ENCODE measurements at places on chromosomes 16 and 17. TPM values are rescaled to one million over a fixed set of nuclear protein-coding genes. Genes with fewer than 3 reads are reported as not detected.

DNA sequence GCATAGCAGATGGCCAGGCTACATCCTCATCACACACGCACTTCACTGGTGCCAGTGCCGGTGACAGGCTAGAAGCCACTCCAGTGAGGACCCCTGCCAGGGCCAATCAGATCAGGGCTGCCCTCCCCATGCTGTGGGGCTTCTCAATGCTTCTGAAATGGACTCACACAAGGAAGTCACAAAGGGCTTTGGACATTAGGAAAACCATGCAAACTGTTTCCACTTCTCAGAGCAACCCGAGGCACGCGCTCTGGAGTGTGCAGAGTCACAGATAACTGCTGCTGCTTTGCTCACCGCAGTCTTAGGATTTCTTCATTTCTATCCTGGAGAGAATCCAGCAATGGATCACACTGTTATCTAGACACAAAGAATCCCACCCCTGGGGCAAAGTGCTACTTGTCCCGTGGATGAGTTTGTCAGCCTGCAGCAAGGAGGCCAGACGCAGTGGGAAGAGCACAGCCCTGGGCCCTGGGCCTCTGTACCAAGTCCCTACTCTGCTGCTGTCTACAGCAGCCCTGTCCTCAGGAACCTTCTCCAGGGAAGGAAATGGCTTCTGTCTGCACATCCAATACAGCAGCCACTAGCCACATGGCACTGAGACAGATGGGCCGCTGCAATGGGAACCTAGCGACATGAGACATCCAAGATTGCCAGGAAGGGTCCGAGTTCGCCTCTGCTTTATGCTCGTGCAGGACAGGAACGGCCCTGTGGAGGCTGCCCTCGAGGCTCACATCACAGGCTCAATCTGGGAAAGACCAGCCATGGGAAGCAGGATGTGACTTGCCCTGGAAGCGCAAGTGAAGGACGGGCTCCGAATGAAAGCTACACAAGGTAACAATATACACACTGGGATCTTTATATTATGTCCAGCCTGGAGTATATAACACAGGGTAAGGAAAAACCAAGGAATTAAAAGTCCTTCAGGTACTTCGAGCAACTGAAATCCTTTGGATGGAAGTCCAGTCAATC is 169.3 kb downstream of the ZFHX3 start:
- DNase-seq = peak; percentile 93

- no peak for DNase-seq
Observed at GRCh38 chr16:88076211-88076931, 125.1 kb downstream of the BANP start.

DNA sequence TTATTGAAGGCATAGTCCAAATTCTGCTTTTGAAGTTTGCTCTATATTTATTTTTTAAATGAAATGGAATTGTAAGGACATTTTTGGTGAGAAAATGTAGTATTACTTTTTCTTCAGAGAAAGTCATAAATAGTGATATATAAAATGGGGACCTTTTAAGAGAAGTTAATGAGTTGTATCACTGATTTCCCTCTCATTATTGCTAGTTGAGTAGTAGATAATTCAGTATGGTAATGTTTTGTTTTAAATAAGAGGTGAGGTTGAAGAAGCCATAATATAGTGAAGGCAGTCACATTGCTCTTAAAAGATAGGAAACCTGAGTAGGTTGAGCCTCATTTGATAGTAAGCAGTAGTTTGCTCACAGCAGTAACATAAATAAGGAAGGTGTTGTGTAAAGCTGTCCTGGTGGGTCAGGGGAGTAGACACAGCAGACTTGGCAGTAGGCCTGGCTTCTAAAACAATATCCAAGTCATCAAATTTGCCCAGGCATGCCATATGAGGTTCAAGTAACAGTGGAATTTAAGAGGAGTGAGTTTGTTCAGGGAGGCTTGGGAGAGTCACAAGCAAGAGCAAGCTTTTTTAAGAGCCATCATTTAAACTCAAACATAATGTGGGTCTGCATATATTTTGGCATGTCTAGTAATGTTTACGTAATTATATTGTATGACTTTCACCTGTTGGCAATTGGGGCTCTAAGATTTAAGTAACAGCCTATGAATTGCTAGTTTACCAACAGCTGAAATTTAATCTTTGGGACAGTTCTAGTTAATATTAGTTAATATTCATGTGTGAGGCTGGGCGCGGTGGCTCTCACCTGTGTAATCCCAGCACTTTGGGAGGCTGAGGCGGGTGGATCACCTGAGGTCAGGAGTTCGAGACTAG is 6.5 kb downstream of the NFATC3 start:
- peak; percentile 9 for DNase-seq

Gene RTN4RL1
- 7.6 TPM for total RNA-seq

Gene LLGL1
- total RNA-seq = 20.0 TPM

- no peak for DNase-seq
Observed at GRCh38 chr17:68020409-68020756, 15.2 kb upstream of the KPNA2 start.

Gene LAT
- 0.20 TPM for total RNA-seq

DNA sequence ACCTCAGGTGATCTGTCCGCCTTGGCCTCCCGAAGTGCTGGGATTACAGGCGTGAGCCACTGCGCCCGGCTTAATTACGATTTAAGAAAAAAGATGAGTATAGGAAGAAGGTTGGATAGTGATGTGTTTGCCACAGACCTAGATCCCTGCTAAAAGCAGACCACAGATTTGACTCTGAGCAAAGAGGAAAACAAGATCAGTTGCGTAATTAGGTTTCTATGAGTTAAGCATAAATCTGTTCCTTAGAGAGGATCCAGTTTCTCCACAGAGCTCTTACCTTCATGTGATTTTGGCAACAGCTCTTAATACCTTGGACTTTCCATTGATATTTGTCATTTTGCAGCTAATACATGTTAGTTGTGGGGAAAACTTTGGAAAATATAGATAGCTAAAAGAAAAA is 31.1 kb downstream of the CDH1 start:
- DNase-seq = no peak

GRCh38 chr16:83887080-83887479 is 11.8 kb upstream of the MLYCD start:
- DNase-seq = no peak

- no peak for DNase-seq
Observed at GRCh38 chr17:63458478-63458877, 12.4 kb upstream of the CYB561 start.

GRCh38 chr16:727291-727977 is 528 bp downstream of the HAGHL start:
- no peak for DNase-seq

DNA sequence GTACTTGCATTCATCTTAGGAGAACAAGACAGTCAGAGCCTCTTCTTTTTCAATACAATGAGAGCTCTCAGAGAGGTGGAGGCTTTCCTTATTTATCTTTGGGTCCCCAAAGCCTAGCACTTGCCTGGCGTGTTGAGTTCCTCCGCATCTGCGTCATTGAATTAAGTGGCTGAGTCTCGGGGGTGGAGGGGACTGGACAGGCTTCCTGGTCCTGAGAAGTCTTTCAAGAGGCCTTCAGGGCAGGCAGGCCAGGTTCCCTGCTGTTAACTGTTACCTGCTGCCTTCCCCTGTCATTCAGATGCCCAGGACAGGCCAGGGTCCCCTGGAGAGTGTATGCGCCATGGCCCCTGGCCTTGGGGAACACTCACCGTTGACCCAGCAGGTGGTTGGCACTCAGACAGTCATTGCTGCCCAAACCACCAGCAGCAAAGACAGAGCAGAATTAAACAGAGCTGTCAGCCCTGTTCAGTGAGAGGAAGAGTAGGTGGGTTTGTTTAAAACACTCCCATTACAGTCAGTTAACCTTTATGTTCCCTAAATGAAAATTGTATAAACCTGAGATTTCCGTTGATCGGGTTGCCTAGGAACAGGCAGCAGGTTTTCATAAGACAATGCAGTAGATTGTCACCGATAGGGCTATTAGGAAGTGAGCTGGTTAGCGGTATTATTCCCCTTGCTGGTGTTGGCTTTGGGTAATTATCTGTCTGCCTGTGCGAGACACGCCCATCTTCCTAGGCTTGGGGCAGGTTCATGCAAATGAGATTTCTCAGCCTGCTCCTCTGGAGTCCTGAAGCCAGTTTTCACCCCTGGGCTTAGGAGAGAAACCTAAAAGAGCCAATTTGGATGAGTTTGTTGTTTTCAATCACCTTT is 132.7 kb downstream of the CCDC182 start:
- no peak for DNase-seq

- DNase-seq = no peak
Observed at GRCh38 chr16:89189358-89190025, 10.8 kb downstream of the SLC22A31 start.

Gene NPW
- 0.20 TPM for total RNA-seq

Gene ST6GALNAC2
- 11.4 TPM for total RNA-seq

Gene WFIKKN2
- total RNA-seq = not detected

DNA sequence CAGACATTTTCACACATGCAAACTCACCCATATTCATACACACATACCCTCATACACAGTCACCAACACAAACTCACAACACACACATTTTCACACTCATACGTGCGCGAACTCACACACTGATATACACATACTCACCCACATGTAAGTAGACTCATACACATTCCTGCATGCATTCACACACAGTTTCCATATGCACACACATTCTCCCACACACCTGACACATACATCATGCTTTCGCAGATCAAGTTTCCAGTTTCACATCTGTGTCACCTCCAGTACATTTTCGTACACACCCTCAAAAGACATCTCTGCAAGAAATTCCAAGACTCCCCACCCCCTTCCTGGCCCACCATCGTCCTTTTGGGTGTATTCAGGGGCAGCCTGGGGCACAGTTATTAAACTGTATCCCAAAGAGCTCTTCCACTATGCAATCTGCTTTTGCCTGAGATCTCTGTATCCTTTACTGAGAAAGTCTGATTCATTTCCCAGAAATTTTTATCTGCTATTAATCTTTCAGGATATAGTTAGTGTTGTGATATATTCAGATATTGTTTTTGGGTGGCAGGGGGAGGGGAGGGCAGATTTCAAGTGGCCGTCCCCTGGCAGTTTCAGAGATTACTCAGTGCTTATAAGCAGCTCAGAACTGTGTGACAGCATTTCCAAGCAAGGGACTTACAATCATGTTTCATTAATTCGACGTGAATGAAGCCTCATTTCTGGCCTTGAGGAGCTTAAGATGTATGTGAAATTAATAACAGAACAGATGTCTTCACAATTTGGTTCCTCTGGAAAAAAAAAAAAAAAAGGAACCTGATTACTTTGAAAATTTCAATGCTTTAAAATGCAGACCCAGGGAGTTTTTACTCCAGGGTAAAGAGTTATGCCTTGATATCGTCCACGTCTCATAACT is 35.3 kb upstream of the MMP2 start:
- DNase-seq = no peak

Gene ZC3H18
- total RNA-seq = 7.9 TPM

- DNase-seq = no peak
Observed at GRCh38 chr17:9890124-9890523, 14.9 kb downstream of the RCVRN start.

Gene MXRA7
- total RNA-seq = 59.6 TPM

Gene MGAT5B
- total RNA-seq = 4.9 TPM

DNA sequence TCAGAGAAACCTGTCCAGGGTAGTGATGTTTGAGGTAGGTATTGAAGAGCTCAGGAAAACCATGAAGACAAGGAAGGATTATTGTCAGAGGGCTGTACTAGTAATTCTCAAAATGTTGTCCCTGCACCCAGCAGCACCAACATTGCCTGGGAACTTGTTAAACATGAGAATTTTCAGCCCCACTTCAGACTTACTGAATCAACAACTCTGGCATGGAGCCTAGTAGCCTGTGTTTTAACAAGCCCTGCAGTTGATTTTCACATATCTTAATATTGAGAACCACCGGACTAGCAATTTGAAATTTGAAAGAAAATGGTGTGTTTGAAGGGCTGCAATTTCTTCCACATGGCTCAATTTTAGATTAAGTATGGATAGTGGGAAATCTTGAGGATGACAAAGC is 2.8 kb upstream of the KIF2B start:
- no peak for DNase-seq

Gene CTRB2
- not detected for total RNA-seq

Measured in RPMI7951 (cell line).